ENCODE measurements at places on chromosomes 1 and 21.
A peak's percentile ranks its signal among the peaks of the same experiment; 100 is the strongest.

DNA sequence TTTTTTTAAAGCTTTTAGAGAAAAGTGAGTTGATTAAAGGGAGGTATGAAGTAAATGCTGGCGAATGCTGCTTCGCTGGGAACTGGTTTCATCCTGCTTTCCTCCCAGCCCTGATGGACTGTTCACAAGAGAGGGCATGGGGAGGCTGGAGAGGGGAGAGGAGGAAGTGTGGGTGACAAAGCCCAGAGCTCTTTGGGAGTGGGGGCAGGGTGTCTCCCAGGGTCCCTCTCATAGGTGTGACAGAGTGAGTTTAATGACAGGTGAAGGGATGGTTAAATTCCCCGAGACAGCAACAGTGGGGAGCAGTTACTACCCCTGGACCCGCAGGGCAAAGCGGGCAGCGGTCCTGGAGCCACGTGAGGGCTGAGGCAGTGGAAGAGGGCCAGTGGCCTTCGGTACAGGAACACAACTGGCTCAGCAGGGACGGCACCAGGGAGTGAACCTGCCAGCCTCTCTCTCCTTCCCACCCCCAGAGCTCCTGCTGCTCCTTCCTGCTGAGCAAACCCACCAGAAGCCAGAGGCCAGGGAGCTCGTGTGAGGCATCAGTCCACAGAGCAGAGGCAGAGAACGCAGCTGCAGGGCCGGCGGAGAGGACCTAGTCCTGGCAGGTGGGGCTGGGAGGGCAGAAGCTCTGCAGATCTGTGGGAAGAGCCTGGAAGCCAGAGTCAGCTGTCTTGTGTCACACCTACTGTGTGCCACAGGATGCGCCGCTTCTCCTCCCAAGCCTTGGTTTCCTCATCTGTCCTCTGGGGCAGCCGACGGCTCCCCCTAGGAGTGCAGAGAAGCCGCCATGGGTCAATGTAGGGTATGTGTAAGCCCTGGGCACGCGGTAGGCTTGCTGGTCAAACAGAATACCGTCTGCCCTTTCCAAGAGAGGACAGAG, 20.9 kb upstream of the LRP8 start:
- DNase-seq, result no peak

- DNase-seq, result peak; percentile 98
Measured at GRCh38 chr1:215002471-215002870, 80.1 kb upstream of the KCNK2 start.

DNA sequence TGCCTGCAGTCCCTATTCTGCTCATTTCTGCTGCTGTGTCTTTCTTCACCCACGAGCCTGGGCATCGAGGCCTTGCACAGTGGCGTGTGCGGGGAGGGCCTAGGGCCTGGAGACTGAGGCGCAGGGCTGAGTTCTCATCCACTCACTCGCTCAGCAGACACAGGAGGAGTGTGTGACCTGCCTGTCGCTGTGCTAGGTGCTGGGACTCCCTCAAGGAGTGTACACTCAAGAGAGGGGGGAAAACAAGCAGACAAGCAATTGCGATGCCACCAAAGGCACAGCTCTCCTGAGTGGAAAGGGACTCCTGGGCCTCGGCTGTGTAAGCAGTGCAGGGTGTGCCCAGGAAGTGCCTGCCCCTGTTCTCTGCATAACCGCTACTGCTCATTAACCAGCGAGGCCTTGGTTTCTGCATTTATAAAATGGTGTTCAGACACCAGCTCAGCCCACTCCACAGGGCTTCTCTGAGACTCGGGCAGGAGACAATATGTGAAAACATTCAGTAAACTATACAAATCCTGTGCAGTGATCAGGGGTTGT, 4.2 kb downstream of the RD3 start:
- DNase-seq, result no peak

DNA sequence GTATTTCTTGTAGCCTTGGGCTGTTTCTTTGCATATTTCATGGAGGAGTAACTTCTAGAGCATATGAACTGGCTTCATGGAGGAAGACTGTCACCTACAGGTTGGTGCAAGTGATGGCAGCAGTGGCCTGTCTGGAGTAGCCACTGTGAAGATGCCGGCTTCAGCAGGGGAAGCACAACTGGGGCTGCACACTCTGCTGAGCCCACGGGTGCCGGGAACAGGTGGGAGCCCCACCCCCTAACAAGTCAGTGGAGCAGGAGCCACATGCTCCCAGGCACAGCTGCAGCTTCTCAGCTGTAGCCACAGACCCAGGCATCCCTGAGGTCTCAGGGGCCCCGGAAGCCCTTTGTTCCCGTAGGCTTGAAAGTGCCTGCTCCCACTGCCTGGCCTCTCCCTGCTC, 43.2 kb upstream of the C1orf185 start:
- DNase-seq, result peak; percentile 59

DNA sequence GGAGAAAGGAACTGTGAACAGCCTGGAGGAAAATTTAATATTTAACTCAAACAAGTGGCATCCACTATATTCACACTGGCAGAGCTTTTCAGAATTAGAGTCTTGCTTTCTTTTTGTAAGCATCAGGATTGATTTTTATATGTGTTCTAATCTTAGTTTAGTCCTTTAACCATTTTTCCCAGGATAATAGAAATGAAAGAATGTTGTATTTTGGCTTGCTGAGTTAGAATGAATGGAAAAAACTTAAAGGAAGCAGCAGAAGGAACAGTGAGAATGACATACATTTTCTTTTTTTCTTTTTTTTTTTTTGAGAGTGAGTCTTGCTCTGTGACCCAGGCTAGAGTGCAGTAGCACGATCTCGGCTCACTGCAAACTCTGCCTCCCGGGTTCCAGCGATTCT, 53.0 kb downstream of the ZC3H11B start:
- DNase-seq, result no peak

DNA sequence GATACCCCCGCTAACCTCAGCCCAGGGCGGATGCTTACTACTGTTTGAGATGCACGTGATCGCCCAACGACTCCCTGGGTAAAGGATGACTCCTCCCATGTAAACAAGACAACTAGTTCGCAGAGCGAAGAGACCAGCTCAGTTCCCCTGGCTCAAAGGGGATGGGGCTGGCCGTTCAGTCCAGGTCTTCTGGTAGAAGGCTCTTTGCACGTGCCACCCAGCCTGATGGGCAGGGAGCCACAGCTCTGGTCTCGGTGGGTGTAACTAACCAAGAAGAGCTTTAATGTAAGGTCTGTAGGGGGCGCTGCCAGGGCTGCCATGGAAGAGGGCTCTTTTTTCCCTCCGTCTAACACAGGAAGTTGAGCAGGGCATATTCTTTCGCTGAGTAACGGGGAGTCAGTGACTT, 49.4 kb upstream of the PARP1 start:
- DNase-seq, result no peak

GRCh38 chr1:116254776-116255175, 118.3 kb upstream of the ATP1A1 start:
- DNase-seq, result no peak

GRCh38 chr1:40078512-40079333, 18.3 kb downstream of the PPT1 start:
- peak; percentile 71 for DNase-seq

Measured in EH (cell line).